ENCODE measurements at places on chromosomes 4 and X.

- DNase-seq: peak; percentile 29
Measured at GRCh38 chr4:154230091-154230490, 261.5 kb downstream of the DCHS2 start.

DNA sequence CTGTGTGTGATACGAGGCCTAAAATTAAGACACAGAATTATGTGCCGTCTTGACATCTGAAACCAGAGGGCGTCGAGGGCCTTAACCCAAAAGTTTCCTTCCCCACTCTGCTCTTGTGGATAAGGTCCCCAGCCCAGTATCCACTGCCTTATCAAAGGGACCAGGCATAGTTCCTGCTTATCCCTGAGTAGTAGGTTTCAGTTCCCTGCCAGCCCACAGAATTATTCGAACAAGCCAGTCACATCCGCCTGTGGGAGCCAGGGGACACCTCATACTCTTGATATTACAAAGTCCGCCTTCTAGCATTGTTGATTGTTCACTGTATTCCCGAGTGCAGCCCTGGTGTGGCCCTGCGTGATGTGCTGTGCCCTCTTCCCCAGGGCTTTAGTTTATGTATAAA lies 5.4 kb upstream of the MMRN1 start:
- no peak for DNase-seq

GRCh38 chr4:113497154-113497884 lies 264.2 kb downstream of the CAMK2D start:
- no peak for DNase-seq

DNA sequence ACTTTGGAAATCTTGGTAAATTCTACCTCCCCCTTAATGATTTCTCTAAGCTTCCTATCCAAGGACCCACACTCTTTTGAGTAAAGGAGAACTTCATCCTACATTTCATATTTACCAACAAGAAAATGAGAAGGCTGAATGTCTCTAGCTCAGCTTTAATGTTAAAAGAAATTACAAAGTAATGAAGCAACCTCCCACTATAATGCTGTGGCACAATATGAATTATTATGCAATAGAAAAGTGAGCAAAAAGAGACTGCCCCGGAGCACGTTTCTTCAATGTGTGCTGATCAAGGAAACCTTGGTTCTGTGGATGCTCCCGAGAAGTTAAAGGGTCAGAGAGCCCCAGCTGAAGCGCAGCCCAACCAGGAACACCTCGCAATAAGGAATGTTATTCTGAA lies 9.1 kb upstream of the TBC1D1 start:
- DNase-seq: no peak

DNA sequence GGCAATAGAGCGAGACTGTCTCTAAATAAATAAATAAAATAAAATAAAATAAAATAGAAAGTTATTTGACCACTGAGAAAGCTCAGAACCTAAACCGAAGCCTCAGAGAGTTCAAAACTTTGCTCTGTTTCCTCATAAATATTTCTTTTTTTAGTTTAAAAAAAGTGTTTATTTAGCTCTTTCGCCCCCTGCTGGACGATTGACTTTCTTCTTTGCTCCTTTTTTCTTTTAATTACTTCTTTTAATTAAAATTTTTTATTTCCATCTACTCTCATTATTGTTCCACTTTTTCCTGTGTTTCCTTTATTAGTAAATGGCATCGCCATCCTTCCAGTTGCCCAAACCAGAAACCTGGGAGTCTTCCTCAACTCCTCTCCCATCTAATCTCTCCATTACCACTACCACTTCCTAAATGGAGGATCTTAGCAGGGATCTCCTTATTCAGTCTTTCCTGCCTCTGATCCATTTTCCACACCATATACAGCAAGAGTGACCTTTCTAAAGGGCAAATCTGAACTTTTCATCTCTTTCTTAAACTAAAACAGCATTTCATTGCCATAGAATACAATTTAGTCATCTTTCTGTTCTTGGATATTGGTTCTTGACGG lies 728 bp upstream of the IL13RA2 start:
- no peak for DNase-seq

GRCh38 chr4:138761638-138762220 lies 253.9 kb upstream of the NOCT start:
- no peak for DNase-seq

GRCh38 chr4:81562093-81562492 lies 90.4 kb upstream of the RASGEF1B start:
- no peak for DNase-seq

DNA sequence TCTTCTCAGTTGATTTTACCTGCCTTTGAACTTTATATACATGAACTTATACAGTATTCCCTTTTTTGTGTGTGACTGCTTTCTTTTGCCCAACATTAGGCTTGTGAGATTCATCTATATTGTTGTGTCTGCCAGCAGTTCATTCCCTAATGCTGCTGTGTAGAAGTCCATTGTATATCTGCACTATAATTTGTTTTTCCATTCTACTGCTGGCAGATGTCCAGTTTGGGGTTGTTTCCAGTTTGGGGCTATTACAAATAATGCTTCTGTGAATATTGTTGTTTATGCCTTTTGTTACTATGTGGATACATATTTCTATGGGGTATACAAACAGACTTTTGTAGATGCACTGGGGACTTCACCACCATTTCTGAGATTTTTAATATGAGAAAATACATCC lies 268.4 kb downstream of the DCTD start:
- DNase-seq: no peak

DNA sequence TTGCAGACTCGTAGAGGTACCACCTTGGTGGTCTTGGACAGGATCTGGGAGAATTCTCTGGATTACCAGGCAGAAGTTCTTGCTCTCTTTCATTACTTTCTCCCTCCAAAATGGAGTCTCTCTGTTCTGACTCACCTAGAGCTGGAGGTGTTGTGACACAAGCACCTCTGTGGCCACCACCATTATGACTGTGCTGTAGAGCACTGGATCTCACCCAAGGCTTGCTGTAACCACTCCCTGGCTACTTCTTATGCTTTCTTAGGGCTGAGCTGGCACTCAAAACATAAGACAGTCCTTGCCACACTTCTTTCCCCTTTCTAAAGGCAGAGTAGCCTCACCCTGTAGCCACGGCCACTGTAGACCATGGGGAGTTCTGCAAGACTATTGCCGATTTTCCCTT lies 296.6 kb upstream of the DIPK2B start:
- no peak for DNase-seq

- no peak for DNase-seq
Measured at GRCh38 chr4:160141206-160141605, 1038.3 kb downstream of the RAPGEF2 start.

GRCh38 chr4:92406488-92406887 lies 102.7 kb downstream of the GRID2 start:
- DNase-seq: no peak

- DNase-seq: no peak
Measured at GRCh38 chrX:119721487-119721886, 28.5 kb upstream of the SEPTIN6 start.

DNA sequence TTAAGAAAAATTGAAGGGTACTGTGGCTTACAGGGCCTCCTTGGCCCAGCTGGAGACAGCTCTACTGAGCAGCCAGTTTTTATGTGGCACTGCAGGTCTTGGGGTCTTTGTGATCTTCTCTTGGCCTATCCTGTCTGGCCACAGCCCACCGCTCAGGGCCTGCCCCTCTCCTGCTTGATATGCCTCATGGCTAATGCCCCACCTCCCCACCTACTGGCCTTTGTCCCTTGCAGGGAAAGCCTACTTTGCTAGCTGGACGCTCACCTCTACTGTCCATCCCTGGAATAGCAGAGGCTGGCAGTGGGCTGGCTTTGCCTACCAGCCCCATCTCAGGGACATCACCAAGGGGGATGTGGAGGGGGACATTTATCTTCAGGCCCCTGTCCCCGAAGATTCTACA lies 134.1 kb downstream of the PJA1 start:
- DNase-seq: no peak
